ENCODE measurements at places on chromosomes 3 and 15.

DNA sequence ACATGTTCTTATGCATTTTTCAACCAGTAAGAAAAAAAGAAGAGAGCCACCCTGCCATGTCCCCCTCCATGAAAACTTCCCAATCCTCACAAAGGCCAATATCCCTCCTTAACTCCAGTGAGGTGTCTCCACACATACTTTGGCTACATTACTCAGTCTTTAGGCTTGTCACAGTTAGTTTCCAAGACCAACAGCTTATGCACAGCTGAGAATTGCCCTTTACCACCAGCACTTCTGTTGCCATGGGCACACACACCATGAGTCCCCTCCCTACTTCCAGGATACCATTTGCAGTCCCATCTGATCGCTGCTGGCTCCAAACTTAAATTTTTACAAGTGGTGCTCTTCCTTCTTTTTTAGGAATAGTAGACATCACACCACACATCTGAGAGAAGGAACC is 150.3 kb upstream of the STRIT1 start:
- DNase-seq: no peak

- no peak for DNase-seq
Observed at GRCh38 chr3:173857154-173857553, 459.6 kb downstream of the NLGN1 start.

GRCh38 chr15:59232476-59232875 is 25.8 kb downstream of the LDHAL6B start:
- DNase-seq: no peak

- DNase-seq: no peak
Observed at GRCh38 chr3:60737633-60738399, 513.4 kb downstream of the FHIT start.

- no peak for DNase-seq
Observed at GRCh38 chr3:184683234-184683633, 28.6 kb downstream of the MAGEF1 start.

- DNase-seq: no peak
Observed at GRCh38 chr15:45891766-45892165, 256.9 kb downstream of the SQOR start.

DNA sequence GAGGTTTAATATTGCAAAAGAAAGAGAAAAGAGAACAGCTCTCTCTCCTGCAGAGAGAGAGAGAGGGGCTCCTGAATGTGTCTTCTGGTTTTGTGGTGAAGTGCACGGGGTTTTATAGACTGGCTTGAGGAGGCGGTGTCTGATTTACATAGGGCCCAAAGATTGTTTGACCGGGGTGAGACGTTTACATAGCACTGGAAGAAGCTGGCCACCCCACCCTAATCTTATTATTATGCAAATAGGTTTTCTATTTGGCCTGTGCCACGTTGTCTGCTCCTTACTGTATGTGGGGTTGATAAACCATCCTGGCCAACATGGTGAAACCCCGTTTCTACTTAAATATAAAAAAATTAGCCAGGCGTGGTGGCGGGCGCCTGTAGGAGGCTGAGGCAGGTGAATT is 268.6 kb downstream of the SV2B start:
- no peak for DNase-seq

- no peak for DNase-seq
Observed at GRCh38 chr15:58438956-58439355, 7.2 kb downstream of the LIPC start.

DNA sequence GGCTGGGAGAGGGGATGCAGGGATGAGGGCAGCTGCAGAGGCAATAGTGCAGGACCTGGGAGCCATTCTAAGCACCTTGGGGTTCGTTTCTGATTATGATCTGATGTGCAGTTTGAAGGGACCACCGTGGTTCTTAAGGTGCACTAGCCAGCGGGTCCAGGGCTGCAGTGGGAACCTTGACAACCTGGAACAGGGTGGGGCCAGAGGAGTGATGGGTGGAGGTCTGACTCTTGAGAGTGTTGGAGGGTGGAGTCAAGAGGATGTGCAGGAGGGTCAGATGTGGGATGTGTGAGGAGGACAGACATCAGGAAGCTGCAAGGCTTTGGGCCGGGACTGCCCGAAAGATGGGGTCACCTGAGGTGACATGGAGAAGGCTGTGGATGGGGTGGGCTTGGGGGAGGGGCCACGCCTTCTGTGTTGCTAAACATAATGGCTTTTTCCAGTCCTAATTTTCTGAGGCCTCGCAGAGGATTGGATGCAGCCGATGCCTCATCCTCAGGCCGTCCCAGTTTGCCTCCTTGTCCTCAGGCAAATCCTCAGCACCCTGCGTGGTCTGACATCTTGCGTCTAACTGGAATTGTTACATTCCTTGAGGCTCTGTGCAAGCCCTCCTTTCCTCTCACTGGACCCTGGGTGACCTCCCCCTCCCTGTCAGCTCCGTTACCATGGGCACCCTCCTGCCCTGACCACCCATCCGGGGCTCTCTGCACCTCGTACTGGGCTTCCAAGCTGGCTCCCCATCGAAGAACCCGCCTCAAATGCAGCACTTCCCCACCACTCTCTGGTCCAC is 61.4 kb upstream of the TRPM1 start:
- DNase-seq: no peak

DNA sequence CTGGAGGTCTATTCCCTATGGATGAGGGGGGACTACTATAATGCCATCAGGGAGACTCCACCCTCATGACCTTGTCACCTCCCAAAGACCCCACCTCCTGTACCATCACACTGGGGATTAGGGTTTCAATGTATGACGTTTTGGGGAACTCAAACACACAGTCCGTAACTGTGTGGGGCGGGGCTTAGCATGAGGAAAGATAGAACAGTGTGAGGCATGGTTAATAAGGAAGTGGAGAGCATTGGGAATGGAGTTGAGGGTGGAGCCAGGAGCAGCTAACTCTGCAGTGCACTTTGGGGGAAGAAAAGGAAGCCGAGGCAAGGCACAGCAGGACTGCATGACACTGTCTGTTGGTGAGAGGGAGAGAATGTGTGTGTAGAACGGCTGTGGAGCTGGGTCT is 90.9 kb upstream of the AGBL1 start:
- DNase-seq: no peak

DNA sequence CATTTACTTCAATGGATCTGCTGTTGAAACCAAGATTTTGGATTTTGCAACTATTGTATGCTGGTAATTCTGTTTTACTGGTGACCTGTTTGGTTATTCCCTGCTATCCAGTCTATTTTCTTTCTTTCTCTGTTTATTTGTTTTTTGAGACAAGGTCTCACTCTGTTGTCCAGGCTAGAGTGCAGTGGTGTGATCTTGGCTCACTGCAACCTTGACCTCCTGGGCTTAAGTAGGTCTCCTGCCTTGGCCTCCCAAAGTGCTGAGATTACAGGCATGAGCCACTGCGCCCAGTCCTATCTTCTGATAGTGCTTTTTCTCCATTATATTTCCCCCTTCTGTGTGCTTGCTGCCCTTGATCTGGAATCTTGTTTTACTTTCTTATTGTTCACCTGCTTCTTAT is 15.6 kb downstream of the USP13 start:
- DNase-seq: no peak

DNA sequence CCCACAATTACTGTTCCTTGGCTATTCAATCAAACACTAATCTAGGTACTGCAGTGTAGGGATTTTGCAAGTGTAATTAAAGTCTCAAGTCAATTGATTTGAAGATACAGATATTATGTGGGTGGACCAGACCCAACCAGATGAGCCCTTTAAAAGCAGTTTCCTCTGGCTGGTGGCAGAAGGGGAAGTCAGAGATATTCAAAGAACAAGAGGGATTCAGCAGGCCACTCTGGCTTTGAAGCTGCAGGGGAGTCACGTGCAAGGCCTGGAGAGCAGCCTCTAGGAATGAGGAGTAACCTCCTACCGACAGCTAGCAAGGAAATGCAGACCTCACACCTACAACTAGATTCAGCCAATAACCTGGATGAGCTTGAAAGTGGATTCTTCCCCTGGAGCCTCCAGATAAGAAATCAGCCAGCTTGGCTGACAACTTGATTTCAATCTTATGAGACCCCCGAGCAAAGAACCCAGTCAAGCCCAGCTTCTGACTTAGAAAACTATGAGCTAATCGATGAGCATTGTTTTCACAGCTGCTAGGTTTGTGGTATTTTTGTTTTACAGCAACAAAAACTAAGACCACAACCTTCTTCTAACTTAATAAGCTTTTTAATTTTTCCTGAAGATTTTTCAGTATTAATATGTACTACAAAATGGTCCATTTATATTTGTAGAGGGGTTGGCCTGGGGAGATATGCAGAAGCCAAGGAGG is 13.4 kb downstream of the HACD2 start:
- no peak for DNase-seq

GRCh38 chr3:120756061-120756460 is 13.5 kb downstream of the GTF2E1 start:
- no peak for DNase-seq

DNA sequence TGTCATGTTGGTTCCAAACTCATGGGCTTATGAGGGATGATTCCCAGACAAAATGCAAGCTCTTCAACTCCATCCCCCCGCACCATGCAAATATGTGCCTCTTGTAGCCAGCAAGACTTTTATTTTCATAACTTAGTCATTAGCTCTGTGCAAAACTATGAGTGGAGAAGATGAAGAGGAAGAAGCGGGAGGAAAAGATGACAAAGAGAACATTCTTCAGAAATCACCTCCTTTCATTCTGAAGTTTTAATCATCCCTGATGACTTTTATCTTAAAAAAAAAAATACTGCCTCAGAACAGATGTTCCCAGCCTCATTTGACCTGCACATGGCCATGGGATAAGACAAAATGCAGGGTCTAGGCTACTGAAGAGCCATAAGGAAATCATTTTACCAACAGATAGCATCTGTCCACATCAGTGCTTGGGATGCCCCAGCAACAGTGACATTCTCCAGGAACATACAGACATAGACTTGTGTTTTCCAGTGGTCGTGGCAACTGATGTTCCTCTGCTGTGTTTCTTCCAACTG is 145.5 kb downstream of the WNT5A start:
- DNase-seq: no peak

DNA sequence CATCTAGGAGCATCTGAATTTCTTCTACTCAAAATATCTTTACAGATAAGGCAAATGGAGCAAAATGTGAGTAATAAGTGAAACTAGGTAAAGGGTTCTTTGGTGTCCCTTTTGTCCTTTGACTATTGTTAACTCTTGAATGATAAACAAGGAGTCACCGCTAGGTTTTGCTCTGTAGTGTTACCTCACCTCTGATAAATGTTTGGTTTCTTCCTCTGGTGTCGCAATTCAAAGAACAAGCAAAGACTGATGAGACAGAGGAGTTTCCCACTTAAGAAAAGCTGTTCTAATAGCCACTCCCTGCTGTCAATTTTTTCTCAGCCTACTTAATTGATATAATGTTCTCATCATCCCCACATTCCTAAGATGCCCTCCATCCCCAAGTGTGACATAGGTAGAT is 925.9 kb downstream of the IGSF11 start:
- DNase-seq: no peak

DNA sequence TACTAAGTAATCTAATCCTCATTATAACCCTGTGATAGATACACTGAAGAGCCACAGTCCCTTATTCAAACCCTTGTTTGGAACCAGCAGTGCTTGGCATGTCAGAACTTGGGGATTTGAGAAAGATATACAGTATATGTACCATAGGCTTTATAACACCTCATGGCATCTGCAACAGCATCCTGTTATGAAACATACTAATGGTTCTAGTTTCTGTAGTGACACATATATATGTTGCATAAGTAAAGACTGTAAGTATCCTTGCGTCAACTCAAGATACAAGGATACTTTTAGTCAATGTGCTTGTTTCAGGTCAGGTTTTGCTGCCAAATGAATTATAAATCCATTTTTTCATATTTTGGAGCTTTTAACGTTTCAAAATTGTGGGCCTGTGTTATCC is 58.5 kb downstream of the CCNL1 start:
- DNase-seq: no peak

- no peak for DNase-seq
Observed at GRCh38 chr15:83398626-83399025, 48.5 kb upstream of the SH3GL3 start.

DNA sequence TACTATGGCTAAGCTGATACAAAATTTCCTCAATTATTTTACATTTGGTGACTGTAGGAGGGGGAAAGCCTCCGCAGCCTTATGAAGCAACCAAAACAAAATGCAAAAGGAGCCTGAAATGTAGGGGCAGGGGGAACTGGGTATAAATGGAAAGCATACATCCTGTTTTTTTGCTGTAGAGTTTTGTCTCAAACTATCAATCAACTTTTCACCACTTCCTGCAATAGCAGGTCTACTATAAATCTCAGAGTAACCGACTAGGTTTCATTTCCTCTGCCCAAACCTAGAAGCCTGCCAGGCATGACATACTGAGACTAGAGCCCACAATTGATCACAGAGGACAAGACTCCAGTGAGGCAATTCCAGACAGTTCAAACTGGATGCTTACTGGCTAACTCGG is 91.3 kb downstream of the SHQ1 start:
- DNase-seq: peak; percentile 9

- no peak for DNase-seq
Observed at GRCh38 chr3:172111163-172111562, 71.8 kb downstream of the FNDC3B start.

- peak; percentile 20 for DNase-seq
Observed at GRCh38 chr3:15647611-15648167, 46.1 kb downstream of the BTD start.

DNA sequence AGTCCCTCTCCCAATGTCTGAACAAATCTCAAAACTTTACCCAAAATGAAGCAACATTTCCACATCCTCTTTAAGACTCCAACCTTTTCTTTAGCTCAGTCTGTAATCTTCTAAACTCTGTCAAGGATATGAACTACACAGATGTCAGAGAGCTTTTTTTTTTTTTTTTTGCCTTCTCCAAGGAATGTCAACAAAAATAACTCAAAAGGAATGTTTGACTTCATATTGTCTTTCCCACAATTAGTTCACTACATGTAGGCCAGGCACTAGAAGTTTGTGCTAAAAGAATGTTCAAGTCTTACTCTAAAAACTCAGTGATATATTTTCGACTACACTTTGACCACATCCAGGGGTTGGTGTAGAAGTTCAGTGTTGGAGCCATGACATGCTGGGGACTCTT is 37.1 kb downstream of the ADAMTS9 start:
- DNase-seq: no peak

GRCh38 chr3:126676919-126677705 is 22.2 kb upstream of the TXNRD3 start:
- DNase-seq: no peak

- DNase-seq: no peak
Observed at GRCh38 chr15:39685367-39685766, 97.3 kb downstream of the FSIP1 start.

GRCh38 chr3:106514431-106514830 is 645.6 kb upstream of the CBLB start:
- DNase-seq: no peak

DNA sequence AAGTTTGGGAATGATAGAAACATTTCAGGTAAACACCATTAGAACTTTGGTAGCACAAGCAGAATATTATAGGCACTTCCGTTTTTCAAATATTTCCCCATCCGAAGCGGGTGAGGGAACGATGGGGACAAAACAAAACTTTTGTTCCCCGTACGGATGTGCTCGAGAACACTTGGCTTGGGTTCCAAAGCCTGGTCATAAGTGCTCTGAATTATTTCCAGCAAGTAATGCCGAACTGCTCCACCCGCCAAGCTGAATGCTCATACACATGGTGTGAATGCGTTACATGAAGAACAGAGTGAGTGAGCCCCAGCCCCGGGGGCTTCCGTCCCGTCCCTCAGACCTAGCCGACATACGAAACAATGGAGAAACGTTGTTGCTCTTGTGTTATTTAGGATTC is 438.2 kb upstream of the ARRDC4 start:
- no peak for DNase-seq

Data from activated T-helper 1 cell treated with Interleukin-2 at 50 U/mL for 16 hours (primary cell).